ENCODE measurements at places on chromosomes 12 and 14.

GRCh38 chr12:92107621-92108131 lies 38.0 kb downstream of the BTG1 start:
- no peak for DNase-seq

DNA sequence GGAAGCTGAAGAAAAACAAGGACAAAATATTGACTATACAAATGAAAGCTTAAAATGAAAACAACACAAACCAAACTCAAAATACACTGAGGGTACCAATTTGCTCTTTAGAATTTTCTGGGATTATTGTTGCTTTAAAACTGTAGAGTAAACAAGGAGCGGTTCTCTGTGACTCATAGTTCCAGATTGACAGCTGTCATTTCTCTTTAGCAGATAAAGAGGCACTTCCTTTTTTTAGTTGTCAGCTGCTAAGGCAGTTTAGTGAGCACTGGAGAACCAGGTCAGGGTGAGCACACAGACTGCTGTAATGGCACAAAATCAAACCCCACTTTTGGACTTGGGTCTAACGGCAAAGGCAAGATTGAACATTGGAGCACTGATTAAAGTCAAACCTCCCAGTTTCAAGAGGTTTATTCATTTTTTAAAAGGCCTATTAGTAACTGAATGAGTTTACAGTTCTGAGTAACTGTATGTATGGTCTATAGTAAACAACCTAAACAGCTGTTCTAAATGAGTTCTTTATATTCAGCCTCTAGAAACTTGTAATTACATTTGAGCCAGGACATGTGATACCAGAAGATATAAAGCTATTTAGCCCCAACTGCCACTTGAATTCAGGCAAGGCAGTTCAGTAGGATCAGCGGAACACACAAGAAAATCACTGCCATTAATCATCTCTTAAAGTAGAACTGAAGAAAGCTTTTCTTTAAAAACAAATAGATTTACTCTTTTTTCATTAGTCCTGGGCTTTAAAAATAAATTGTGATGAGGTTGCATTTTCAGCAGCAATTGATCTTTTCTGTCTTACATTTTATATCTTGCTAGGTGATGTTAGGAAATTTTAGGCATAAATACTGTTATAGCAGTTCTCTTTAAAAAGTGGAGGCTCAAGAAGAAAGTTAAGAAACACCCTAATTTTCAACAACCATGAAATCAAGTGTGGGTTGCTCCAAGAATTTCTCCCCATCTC lies 71.7 kb upstream of the PRICKLE1 start:
- DNase-seq = no peak

DNA sequence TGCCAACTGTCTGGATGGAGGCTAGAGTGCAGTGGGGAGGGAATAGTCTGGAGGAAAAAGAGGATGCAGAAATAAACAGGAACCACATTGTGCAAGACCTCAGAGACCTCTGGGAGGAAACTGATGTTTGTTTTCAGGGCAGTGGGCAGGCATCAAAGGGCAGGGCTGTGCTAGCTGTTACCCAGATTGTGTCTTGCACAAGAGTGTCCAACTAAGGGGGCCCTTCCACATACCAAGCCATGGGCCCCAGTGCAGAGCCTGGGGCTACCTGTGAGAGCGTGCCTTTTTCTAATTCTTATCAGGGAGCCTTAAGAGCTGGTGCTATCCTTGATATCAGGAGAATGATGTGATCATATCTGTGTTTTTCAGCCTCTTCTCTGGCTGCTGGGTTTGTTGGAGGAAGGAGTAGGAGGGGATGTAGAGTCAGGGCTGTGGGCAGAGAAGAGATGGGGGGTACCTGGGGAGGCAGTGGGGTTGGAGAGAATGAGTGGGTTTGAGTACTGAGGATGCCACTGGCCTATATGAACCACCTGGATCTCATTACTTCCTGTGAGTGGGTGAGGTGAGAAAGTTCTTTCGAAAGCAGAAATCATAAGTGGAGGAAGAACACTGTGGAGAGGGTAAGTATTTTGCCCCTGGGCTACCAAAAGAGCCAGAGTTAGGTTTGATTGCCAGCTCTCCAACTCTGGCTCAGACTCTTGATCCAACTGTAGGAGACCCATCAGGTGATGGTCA lies 259.2 kb upstream of the CRY1 start:
- DNase-seq = no peak

DNA sequence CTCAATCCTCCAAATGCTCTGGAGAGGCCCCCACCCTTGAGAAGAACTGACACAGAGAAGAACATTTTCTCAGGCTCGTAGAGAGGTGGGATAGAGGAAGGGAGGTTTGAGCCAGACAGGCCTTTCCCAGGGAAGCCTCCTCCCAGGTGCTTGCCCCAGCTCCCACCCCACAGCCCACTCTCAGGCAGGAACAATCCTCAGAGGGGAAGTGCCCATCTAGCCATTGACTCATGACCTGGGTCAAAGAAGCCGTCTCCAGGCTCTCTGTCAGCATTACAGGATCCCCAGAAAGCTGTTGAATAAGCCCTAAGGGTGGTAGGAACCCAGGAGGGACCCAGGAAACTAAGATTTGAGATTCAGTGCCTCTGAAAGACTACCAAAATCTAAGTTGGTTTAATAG lies 3.8 kb downstream of the AQP6 start:
- DNase-seq = no peak

GRCh38 chr14:90903101-90903500 lies 86.9 kb upstream of the TTC7B start:
- peak; percentile 69 for DNase-seq

DNA sequence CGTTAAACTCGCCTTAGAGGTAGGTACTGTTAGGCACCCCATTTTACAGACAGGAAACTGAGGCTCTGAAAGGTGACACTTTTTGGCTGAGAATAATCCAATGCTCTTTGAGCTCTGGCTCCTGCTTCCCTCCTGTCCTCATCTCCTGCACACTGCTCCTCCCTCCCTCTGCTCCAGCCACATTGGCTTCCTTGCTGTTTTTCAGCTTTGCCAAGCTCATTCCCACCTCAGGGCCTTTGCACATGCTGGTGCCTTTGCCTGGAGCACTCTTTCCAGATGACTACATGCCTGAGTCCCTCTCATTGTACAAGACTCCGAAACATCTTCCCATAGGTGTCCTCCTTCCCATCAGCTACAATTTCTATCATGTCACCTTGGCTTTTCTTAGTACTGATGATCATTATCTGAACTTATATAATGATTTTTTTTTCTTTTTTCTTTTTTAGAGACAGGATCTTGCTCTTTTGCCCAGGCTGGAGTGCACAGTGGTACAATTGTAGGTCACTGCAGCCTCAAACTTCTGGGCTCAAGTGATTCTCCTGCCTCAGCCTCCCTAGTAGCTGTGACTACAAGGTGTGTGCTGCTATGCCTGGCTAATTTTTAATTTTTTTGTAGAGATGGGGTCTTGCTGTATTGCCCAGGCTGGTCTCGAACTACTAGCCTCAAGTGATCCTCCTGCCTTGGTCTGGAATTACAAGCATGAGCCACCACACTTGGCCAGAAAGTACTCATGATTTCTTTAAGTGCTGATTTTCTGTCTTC lies 15.2 kb downstream of the MSI1 start:
- DNase-seq = no peak

- peak; percentile 93 for DNase-seq
Measured at GRCh38 chr14:22850944-22851764, 14.8 kb downstream of the MMP14 start.

- no peak for DNase-seq
Measured at GRCh38 chr12:49979791-49980190, 7.0 kb downstream of the AQP6 start.

GRCh38 chr12:65430571-65431306 lies 152.3 kb downstream of the MSRB3 start:
- no peak for DNase-seq

GRCh38 chr14:74612350-74613021 lies 449 bp upstream of the LTBP2 start:
- DNase-seq = peak; percentile 90

DNA sequence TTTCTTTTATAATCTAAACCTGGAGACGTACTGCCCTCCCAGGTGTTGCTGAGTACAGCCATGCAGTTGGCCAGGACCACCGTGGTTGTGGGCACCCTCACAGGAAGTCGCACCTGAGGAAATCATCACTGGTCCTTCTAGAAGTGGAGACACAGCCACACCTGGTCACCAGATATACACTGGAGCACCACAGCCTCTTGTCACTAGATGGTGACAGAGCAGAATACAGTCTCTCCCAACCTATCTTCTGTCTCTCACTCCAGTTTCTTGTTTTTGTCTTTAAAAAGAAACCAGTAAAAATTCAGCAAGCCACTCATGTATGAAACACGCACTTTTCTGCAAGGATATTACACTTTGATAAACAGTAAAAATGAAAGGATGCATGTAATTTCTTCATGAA lies 43.1 kb upstream of the GPHB5 start:
- DNase-seq = no peak

DNA sequence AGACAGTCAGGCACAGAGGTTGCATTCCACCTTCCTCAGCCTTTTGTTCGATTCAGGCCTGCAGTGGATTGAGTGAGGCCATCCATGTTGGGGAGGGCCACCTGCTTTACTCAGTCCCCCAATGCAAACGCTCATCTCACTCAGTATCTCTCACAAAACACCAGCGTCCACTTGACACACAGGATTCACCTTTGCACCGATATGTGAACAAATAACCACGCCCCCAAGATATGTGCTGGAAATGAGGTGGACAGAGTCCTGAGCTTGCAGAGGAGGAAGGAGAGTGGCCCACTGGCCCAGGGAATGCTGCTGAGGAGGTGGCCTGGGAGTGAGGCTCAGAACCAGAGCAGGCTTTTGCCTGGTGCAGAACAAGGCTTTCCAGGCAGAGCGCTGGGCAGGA lies 60.7 kb downstream of the DNAH10 start:
- no peak for DNase-seq

- peak; percentile 81 for DNase-seq
Measured at GRCh38 chr12:3218228-3219171, 141.3 kb downstream of the TSPAN9 start.

- DNase-seq = no peak
Measured at GRCh38 chr12:76883151-76883550, 4.3 kb upstream of the CSRP2 start.

DNA sequence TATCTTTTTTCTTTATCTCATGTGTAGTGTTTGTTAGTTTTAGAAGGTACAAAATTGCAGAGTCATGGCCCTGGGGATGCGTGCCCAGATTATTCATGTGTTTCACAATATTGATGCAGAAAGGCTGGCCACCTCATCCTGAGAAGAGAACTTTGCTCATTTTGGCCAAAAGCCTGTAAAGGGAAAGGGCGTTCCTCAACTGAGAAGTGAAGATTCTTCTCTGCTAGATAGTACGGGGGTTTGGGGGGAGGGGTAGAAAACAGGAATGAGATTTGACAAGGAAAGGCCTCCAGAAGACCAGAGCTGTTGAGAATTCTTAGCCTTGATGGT lies 1.7 kb downstream of the MGST1 start:
- DNase-seq = peak; percentile 72

DNA sequence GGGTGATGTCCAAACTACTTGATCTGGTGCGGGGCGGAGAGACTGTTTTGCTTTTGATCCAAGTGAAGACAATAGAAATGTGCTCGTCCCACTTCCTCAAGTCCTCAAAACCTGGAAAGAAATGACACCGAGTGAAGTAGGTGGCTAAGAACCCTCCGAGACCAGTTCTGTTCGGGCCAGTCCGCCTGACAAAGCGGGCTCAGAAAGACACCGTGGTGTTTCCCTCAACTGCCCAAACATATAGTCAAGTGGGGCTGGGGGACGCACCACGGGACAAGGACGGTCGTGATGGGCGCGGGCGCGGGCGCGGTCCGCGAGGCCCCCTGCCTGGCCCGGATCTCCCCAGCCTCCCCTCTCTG lies 1.6 kb downstream of the PHLDA1 start:
- DNase-seq = peak; percentile 30

GRCh38 chr14:99316281-99317163 lies 44.5 kb upstream of the BCL11B start:
- DNase-seq = no peak

DNA sequence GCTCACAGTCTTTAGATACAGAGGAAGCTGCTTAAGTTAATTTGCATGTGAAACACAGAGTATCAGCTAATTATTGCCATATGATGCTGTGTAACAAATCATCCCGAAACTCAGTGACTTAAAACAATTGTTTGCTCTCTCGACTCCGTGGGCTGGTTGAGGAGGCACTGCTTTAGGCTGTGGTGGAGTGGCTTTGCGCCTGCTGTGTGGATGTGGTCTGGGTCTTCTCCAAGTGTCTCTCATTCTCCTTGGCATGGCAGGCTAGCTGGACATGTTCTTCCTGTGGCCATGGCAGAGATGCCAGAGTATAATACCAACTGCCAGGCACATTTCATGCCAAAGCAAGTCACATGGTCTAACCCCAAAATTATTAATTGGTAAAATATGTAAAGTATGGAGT lies 40.9 kb downstream of the PELI2 start:
- DNase-seq = no peak

DNA sequence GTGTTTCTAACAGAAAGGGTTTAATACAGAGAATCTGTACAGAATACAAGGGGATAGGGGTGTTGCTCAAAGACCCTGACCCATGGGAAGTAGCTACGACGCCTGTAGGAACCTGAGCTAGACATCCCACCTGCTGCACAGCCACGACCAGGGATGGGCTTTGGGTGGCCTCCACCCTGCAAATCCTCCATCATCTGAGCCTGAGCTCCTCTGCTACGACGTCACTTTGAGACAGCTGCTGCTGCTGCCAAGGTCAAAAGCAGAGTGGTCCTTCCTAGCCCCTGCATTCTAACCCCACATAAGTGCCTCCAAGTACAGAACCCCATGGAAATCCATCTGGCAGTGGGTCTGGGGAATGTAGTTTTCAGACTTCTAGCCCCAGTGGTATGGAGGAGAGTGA lies 43.8 kb downstream of the JAG2 start:
- no peak for DNase-seq

GRCh38 chr12:23831739-23832138 lies 117.7 kb downstream of the SOX5 start:
- DNase-seq = no peak

DNA sequence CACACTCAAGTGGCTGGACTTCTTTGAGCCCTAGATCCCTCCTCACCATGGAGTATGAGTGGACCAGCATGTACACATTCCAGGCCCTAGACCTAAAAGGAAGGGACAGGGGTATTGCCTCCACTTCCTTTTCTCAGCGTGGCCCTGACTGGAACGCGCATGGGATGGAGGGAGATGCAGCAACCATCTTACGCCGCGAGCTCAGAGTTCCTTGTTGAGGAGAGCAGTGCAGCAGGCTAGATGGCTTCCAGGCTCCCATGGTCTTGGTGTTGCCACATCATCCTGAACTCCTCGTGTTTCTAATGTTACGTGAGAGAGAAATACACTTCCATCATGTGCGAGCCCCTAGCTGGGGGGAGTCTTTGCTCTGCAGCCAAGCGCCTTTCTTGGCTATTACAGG lies 61.8 kb upstream of the DIO3 start:
- DNase-seq = no peak

GRCh38 chr12:116654226-116654743 lies 83.6 kb downstream of the SPRING1 start:
- no peak for DNase-seq

- no peak for DNase-seq
Measured at GRCh38 chr14:95157048-95157326, 342 bp downstream of the DICER1 start.
